ENCODE measurements at places on chromosomes 1 and 21.

- no peak for DNase-seq
Observed at GRCh38 chr1:178796013-178796412, 71.0 kb downstream of the RALGPS2 start.

- no peak for DNase-seq
Observed at GRCh38 chr1:10989095-10989494, 23.4 kb upstream of the TARDBP start.

- no peak for DNase-seq
Observed at GRCh38 chr1:3821447-3821846, 25.1 kb upstream of the LRRC47 start.

DNA sequence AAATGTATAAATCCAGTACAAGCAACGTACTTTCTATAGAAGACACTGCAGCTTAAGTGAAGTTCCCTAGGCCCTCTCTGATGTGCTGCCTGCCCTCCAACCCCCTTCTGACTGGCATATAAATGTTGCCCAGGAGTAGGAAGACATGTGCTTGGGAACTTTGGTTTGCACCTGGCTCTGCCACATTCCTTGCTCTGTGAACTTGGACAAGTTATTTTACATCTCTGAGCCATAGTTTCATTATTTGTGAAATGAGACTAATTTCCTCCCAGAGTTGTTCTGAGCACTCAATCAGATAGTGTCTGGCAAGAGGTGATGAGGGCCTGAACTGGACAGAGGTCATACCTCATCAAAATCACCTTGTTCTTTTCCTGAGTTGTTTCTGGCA lies 3.5 kb upstream of the PHC2 start:
- no peak for DNase-seq

DNA sequence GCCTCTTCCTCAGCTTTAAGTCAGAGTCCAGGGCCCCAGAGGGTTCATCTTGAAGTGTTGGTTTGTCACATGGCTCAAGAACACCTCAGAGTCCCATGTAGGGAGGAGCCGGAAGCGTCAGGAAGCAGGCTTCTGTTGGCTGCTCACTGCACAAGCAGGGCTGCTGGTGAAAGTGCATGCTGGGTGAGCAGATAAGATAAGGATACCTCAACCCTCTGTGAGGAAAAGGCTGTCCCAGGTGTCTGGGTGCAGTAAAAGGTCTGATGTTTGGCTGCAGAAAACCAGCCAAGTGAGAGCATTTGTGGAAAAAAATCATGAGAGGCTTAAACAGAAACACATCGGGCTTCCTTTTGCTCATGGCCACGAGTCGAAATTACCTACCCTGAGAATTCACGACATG lies 6.2 kb upstream of the TEX35 start:
- DNase-seq: no peak

DNA sequence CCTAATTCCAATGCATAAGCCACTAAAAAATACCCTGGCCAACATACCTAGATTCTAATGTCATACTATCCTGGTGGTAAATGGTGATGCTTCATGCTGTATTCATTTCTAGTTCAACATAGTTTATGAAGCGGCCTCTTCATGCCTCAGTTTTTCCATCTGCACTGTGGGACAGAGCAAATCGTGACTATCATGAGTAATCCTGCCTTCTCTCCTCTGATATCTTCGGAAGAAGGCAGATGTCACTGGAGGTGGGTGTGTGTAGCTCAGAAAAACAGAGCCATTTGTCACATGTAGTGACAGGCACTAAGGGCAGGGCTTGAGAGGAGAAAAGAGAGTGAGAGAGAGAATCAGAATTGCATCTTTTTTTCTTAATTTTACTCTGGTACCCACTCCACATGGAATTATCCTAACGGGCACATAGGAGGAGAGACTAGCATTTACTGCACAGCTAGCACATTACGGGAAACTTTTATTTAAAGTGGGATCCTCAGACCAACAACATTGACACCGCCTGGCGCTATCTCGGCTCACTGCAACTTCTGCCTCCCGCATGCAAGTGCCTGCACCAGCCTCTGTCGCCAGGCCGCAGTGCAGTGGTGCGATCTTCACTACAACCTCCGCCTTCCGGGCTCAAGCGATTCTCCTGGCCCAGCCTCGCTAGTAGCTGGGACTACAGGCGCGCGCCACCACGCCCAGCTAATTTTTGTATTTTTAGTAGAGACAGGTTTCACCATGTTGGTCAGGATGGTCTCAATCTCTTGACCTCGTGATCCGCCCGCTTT lies 78.4 kb upstream of the KCNA3 start:
- no peak for DNase-seq

- no peak for DNase-seq
Observed at GRCh38 chr1:225318706-225319575, 108.9 kb downstream of the LBR start.

- DNase-seq: no peak
Observed at GRCh38 chr1:83573776-83574175, 425.2 kb downstream of the TTLL7 start.

DNA sequence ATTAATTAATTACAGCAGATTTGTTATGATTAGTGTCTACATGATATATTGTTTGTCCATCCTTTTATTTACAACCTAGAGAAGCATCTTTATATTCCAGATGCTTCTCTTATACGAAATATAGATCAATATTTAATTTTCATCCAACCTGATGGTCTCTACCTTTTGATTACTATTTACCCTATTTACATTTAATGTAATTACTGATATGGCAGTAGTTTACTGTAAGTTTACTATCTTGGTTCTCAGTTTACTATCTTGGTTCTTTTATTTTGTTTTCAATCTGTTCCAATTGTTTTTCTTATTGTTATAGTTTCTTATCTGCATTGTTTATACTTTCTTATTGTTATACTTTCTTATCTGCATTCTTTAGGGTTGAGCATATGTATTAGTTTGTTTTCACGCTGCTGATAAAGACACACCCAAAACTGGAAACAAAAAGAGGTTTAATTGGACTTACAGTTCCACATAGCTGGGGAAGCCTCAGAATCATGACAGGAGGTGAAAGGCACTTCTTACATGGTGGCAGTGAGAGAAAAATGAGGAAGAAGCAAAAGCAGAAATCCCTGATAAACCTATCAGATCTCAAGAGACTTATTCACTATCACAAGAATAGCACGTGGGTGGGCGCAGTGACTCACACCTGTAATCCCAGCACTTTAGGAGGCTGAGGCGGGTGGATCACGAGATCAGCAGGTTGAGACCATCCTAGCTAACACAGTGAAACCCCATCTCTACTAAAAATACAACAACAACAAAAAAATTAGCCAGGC lies 28.9 kb downstream of the FAF1 start:
- DNase-seq: peak; percentile 2

GRCh38 chr1:211606332-211606913 lies 27.5 kb upstream of the SLC30A1 start:
- no peak for DNase-seq

DNA sequence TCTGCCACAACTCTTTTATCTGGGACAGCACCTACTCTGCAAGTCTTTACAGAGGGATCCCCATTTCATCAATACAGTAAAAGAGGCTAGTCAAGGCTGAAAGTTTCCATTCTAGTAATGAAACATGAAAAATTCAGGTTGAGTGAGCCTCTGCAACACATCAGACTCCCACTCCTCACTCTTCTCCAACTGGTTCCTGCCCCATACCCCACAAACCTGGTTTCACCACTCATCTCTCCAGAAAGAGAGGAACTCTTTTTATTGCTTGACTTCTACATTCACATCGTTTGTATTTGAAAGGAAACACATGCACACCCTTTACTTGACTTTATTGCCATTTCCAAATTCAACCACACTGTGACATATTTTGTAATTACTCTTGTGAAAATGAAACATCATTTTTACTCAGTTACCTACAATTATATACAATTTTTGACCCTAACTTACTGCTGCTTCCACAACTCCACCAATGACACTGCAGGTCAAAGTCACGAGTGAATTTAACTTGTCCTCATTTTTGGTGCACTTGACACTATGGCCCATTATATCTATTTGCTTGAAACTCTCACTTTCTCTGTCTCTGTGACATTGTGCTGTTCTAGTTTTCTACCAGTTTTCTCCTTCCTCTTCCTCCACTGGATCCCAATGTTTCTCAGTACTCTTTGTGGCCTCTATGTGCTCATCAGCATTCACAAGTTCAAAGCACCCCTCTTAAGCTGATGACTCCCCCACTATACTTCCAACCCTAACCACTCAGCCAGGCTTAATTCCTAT lies 8.0 kb downstream of the STX6 start:
- DNase-seq: no peak

DNA sequence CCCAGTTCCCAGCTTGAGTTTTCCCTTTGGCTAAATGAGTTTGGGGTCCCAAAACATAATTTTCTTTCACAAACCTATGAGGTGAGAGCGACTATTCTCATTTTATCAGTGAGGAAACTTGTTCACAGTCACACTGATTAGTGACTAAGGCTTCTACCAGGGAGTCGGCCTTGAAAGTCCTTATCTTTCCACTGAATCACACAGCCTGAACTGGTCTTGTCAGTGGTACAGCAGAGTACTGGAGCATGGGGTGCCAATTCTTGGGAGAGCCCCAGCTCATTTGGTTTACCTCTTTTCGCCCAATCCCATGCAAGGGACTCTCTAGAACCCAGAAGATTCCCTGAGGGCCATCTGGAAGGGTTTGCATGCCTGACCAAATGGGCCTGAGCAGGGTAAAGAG lies 16.9 kb downstream of the HSD3B2 start:
- no peak for DNase-seq

DNA sequence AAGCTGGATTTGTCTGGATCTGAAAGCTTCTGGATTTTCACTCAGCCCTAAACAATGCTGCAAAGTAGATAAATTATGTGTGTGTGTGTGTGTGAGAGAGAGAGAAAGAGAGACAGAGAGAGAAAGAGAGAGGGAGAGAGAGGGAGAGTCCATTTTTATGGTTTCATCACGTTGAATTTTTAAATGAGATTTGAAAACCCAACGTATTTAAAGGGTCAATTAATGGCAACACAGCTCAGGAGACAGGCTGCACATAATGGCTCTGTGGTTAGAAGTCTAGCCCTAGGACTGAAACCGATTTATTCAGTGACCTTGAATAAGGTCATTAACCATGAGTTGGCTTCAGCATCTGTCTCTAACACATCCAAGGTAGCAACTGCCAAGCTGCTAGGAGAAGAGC lies 35.3 kb upstream of the FMN2 start:
- no peak for DNase-seq

DNA sequence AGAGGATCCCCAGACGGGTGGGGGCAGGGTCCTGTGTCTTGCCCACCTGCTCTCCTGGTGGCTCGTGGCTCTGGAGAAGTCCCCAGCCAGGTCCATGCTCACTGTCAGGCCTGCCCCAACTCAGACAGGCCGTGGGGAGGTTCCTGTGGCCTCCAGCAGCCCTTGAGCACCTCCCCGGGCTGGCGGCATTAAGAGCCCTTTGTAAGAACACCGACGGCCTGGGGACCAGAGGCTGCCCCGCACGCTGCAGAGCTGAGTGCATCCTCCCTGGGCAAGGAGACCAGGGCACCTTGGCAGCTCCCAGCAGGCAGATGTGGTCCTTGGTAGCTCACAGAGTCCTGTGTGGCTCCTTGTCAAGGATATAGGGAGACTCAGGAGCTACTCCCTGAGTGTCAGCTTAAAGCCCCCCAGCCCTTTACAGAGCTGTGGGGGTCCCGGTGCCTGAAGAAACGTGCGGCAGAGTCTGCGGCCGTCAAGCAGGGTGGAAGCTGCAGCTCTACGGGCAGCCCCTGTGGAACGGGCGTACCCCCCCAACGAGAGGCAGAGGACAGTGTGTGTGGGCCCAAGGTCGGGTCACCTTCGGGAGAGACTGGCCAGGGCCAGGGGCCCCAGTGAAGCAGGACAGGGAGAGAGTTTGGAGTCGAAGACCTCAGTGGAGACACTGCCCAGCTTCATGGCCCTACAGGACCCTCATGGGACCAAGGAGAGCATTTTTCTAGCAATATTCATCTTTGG lies 118.6 kb downstream of the PRDM16 start:
- DNase-seq: no peak

DNA sequence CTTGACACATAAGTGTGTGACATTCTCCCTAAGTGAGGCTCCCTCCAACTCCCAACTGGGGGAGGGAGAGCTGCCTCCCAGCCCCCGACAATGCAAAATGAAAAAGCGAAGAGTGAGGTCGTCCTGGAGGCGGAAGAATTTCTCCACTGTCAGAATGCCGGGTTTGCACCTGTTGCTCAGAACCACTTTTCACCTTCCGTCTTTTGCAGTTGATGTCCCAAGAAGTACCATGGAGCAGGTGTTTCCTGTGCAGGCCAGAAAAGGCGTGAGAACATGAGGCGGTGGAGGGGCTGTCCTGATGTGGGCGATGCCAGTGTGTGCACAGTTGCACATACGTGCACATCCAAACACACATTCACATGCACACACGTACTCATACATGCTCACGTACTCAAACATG lies 158.6 kb upstream of the AJAP1 start:
- DNase-seq: no peak

GRCh38 chr1:22258698-22259097 lies 115.8 kb upstream of the WNT4 start:
- no peak for DNase-seq

- DNase-seq: no peak
Observed at GRCh38 chr1:236794585-236795034, 482 bp upstream of the MTR start.

DNA sequence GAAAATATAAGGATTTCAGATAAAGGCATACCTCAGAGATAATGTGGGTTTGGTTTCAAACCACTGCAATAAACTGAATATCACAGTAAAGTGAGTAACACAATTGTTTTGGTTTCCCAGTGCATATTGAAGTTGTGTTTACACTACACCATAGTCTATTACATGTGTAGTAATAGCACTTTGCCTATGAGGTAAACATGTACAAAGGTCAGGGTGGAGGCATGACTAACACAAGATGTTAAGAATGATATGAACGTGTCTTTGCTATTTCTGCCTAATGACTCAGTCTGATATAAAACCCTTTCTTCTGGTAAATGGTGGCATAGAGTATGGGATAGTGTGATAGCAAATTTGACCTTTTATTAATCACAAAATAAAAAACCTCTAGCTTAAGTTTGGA lies 621.5 kb upstream of the ADGRL2 start:
- DNase-seq: no peak

DNA sequence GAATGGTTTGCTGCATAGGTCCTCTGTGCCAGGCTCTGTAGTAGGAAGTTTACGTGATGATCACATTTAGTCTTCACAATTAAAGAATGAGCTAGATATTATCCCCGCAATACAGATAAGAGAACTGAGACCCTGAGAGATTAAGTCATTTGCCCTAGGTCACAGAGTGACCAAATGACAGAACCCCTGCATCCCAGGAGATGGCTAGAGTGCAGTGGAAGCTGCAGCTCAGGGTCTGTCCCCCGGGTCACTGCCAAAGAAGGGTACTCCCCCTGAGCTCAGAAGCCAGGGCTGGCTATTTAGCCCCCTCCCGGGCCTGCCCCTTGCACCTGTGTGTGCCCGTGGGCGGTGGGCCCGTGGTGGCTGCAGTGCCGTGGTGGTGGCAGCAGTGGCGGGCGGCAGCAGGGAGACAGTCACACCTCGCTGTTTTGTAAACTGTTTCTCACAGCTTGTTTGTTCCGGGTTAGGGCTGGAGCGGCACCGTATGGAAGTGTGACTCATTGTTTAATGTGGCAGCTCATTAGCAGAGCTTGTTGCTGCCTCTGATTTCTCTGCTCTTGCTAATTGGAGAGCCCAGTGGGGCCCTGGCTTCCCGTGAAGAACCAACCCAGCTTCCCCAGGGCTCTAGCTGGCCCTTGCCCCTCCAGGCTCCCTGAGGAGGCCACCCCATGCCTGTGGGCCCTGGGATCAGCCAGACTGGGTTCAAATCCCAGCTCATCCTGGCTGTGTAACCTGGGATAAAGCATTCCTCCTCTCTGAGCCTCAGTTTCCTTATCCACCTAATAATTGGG lies 19.3 kb upstream of the FOXO6 start:
- no peak for DNase-seq

GRCh38 chr1:7786795-7787194 lies 2.7 kb downstream of the PER3 start:
- DNase-seq: no peak
